GM10248 (cell line): ENCODE measurements at places on chromosomes 11 and 22.

- DNase-seq, result no peak
These were observed 110.9 kb downstream of the TSPAN18 start for GRCh38 chr11:44837661-44838060.

- no peak for DNase-seq
These were observed 400.7 kb downstream of the MN1 start for GRCh38 chr22:27400811-27401210.

GRCh38 chr11:57410287-57410686 is 16.6 kb downstream of the SLC43A3 start:
- no peak for DNase-seq

DNA sequence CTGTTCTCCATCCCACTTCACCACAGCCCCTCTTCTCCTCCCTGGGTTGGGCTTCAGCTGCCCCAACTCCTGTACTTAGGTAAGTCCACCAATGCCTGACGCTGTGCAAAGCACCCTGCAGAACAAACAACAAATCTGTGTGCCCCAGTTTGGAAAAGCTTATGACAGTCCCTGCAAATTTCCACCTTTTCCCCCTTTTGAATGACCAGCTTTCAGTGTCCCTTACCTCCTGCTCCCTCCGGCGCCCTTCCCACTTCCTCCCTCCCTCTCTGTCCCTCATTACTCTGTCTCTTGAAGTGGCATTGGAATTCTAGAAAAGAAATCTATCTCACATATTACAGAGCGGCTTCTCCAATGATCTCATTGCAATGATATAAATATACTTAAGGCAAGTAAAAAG is 352.9 kb upstream of the B3GAT1 start:
- no peak for DNase-seq

DNA sequence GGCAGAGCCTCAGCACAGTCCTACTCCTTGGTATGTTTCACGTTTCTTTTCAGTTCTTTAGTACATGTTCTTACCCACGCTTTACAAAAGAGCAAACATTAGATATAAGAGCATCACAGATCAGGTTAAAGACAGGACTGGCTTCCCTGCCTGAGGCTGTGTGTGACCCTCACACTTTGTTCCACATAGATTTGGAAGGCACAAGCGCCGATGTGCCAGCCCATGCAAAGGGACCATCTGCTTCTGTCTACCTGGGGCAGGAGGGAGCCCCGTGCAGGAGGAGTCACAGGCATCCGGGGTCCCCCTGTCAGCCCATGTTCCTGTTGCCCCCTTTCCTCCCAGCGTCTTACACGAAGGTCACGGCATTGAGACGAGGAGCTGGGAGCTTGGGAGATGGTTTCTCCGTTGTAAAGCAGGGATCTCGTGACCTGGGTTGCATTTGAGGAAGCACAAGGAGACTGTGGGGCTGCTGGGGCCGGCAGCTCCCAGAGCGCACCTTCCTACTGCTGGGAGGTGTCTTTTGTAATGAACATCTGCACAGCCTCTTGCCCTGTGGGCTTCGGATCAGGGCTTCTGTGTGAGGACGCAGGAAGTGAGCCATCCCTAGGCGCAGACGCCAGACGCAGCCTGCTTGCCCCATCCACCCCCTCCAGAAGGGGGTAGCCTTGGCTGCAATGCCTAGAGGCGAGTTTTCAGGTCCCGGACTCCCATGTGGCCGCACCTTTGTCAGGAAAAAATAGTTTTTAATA is 72.6 kb downstream of the SCN3B start:
- DNase-seq, result no peak

DNA sequence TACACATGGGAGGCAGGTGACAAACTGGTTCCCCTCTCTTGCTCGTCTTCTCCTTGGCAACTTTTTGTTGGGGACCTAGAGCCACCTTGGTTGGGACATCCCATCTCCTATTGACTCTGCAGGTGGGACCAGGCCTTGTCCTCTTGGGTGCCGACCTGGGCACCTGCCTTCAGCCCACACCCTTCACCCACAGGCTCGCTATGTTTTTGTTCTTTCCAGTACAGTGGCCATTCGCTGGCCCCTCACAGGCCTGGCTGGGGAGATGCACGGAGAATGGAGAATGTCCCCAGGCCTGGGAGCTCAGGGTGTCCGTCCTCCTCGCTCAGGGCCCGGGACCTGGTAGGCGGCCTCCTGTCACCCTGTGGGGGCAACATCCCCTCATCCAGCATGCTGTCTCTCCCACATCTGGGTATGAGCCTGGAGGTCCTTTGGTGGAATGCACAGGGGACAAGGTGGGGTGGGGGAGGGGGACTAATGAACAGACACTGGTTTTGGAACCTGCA is 14.9 kb upstream of the OMP start:
- DNase-seq, result no peak

DNA sequence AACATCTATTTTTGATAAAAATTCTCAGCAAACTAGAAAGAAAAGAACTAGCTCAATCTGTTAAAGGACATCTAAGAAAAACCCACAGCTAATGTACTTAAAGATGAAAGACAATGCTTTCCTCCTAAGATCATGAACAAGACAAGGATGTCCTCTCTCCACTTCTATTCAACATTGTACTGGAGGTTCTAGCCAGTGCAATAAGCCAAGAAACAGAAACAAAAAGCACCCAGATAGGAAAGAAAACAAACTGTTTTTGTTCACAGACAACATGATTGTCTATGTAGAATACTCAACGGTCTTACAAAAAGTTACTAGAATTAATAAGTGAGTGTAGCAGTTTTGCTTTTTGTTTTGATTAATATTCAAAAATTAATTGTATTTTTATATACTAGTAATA is 7.8 kb downstream of the CD3D start:
- DNase-seq, result no peak

DNA sequence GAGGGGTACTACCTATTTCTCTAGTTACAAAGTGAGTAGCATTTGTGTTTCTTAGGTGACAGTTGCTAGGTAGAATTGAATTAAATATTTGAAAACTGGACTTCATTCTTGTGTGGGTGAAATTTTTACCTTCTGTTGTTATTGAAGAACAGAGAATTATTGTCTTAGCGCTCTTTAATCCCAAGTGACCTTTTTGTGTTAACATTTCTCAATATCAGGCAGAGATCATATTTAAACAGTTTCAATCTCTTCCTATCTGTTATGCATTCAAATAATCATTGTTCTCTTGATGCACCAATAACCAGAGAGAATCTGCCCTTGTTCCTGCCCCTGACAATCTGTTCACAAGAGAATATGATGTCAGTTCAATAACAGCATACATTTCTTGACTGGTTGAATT is 14.2 kb downstream of the KMT2A start:
- DNase-seq, result no peak

DNA sequence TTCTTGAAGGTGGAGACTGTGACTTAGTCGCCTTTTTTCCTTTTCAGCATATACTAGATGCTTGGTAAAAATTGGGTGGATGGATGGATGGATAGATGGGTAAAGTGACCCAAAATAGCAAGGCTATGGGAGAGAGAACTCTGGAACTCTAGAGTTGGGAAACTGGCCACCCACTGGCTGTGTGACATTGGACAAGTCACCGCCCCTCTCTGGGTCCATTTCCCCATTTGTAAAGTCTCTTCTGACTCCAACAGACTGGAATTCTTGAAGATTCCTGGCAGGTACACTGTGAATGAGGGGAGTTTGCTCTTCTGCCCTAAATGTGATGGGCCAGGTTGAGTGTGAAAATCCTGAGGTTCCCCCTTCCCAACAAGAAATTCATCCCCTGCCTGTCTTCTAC is 8.0 kb downstream of the TKFC start:
- DNase-seq, result no peak

DNA sequence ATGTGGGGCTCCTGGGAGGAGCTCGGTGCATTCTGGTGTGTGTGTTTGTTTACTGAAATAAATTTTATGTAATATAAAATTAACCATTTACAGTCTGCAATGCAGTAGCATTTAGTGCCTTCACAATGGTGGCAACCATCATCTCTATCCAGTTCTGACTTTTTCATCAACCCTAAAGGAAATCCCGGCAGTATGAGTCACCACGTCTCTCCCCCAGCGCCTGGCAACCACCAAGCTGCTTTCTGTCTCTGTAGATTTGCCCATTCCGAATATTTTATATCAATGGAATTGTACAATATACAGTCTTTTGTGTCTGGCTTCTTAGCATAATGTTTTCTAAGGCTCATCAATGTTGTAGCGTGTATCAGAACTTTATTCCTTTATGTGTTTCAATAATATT is 300.5 kb downstream of the MIAT start:
- no peak for DNase-seq
